ENCODE measurements at places on chromosomes 6 and 20. TPM values are rescaled to one million over a fixed set of nuclear protein-coding genes. Genes with fewer than 3 reads are reported as not detected.

DNA sequence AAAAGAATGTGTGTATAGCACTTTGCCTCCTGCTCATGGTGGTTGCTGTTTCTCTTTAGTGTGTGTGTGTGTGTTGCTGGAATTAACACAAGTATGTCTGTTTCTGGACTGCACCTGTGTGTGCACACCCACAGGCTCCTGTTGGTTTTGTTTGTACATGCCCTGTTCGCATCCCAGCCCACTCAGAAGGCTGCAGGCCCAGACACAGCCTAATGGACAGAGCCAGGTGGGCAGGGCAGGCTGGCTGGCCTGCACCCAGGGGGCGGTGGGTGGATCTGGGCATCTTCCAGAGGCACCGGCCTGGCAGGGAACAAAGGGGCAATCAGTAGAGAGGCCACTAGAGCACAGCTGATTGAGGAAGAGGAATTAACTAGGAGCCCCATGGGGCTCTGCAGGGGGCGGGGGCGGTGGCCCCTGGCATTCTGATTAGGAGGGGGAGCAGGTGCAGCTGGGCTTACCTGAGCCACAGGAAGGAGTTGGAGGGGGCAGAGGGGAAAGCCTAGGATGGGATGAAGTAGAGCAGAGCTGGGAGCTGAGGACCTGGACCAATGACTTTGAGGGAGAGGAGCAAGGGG is 21.9 kb downstream of the CD40 start:
- no peak for DNase-seq

The TMEM200A gene
- 1.5 TPM for polyA plus RNA-seq

The TSPO2 gene
- not detected for polyA plus RNA-seq

DNA sequence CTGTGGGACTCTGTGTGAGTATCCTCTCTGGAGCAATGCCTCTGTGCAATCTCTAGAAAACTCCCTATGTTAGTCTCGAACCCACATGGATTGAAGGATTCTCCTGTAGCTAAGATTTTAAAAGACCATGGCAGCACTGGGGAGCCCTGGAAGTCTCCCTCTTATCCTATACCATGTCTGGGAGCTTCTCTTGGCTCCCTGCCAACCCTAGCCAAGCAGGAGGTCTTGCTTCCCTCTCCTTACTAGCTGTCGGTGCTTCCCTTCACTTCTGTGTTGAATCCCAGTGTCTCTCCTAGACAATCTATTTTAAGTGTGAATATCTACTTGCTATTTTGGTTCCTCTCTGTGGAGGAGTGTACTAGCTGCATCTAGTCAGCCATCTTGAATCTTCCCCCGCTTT is 118.8 kb upstream of the NRN1 start:
- DNase-seq: no peak

- no peak for DNase-seq
Measured at GRCh38 chr20:46946796-46947195, 52.2 kb downstream of the EYA2 start.

The SLA2 gene
- polyA plus RNA-seq: 15.0 TPM

- DNase-seq: no peak
Measured at GRCh38 chr20:22797103-22797502, 212.7 kb upstream of the FOXA2 start.

- DNase-seq: no peak
Measured at GRCh38 chr20:32959351-32960221, 44.6 kb downstream of the SUN5 start.

DNA sequence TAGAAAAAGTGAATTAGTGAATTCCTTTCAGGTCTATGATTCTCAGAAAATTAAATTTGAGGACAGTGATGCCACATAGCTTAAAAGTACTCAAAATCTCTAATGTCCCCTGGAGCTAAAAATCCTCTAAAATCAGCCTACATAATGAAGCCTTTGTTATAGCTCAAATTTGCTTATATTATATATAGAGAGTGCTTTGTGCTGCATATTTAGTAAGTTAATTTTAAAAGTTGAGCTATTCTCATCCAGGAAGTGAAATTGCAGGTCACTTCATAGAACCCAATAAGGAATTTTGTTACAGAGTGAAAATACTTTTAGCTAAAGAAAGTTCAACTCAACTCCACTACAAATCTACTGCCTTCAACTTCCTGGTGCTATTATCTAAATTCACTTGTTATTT is 507.5 kb upstream of the MAP3K7 start:
- no peak for DNase-seq

DNA sequence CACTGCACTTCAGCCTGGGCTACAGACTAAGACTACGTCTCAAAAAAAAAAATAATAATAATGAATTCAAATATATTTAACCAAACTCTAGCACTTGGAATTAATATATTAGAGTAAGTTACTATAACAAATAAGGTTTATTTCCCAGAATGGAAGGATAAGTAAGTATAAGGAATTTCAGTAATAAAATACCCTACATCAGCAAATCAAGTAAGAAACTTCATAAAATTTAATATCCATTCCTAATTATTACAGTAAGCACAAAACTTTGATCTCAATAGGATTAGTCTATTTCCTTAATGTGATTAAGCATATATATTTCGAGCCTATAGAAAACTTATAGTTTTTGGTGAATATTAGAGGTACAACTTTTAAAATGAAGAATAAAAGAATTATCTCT is 36.7 kb upstream of the SDHAF4 start:
- no peak for DNase-seq

DNA sequence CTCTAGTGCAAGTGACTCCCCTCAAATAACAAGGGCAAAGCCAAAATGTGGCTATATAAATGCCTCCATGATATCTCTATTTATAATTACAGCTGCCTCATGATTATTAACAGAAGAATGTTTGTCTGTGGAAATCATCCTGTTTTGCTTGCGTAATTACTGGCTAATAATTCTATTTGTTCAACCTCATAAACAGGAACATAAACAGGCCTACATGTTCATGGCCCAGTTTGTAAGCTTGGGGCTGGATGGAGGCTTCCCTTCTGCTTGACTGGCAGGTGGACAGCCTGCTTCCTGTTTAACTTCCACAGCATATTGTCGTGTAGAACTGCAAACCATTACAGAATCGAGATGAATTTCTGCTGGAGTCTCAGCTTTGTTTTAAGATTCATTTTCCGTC is 766.0 kb upstream of the MAP3K7 start:
- no peak for DNase-seq

DNA sequence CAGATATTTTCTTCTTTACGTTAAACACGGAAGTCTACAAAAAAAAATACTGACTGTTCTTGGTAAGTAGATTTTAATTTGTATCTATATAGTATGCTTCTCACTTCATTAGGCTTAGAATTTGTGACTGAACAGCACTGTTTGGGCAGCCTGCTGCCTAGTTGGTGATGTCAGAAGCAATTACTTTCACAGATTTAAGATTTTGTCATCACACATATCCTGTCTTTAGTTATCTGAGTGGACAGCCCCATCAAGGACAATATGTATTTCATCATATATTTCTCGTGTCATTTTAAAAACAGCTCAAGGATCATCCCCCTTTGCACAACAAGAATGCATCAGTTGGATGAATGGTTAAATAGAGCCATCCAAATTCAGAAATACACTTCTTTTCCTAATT is 338.4 kb upstream of the CITED2 start:
- no peak for DNase-seq

The FERMT1 gene
- not detected for polyA plus RNA-seq

The VSX1 gene
- polyA plus RNA-seq: not detected

The GTSF1L gene
- polyA plus RNA-seq: not detected

GRCh38 chr6:37689381-37689780 is 8.3 kb downstream of the MDGA1 start:
- no peak for DNase-seq

DNA sequence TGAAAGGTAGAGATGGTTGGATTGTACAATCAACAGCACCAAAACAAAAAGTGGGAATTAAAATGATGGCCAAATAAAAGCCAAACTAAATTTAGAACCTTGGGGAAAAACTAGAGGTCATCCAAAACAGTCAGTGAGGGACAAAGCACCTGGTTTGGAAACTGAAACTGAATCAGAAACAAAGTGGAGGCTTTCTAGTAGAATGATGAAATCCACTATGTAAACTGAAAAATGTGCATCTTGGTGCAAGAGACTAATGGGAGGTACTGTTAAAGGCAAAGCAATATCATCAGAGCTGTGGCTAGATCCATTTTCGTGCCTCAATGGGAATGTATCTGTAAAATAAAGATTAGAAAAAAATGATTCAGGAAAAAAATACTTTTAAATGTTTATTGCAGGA is 380.0 kb upstream of the GJE1 start:
- no peak for DNase-seq

The F13A1 gene
- 0.16 TPM for polyA plus RNA-seq

DNA sequence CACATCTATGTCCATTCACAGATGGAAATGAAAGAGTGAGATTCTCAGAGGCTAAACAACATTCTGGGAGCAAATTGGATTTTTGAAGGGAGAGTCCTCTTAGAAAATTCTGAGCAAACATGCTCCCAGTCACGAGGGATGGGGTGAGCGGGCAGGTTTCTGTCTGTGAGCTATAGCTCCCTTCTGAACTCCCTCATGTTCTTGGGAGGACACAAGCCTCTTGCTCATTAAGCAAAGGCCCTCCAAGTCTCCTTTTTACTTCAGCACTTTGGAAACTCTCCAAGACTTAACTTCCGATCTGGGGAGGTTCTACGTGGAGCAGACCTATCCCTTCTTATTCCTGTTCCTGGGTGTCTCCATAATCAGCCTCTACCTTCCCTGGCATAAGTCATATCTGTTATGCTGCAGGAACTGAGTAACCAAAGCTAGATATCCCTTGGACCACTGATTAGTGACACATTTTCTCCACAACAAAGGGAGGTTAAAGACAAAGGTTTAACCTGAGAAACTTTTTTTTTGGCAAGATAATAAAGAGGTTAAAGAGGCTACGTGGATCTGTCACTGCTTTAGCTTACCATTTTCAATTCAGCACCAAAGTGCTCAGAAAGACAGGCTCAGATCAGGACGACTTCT is 33.0 kb upstream of the SMIM29 start:
- no peak for DNase-seq

DNA sequence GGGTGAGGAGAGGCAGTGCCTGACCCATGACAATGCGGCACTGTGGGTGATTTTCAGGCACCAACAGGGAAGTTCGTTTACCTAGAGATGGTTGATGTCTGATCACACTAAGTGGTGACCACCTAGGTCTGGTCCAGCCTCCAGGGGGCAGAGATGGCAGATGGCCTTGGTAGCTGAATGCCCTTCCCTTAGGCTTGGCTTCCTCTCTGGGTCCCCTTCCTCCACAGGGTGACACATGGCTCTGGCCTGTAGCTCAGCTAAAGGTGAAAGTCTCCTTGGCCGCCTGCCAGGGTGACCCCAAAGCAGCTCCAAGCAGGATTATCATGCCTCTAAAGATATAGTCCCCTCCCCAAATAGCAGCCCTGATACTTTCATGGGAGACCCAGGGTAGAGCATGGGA is 6.4 kb downstream of the GDAP1L1 start:
- no peak for DNase-seq

The EYA2 gene
- polyA plus RNA-seq: not detected

DNA sequence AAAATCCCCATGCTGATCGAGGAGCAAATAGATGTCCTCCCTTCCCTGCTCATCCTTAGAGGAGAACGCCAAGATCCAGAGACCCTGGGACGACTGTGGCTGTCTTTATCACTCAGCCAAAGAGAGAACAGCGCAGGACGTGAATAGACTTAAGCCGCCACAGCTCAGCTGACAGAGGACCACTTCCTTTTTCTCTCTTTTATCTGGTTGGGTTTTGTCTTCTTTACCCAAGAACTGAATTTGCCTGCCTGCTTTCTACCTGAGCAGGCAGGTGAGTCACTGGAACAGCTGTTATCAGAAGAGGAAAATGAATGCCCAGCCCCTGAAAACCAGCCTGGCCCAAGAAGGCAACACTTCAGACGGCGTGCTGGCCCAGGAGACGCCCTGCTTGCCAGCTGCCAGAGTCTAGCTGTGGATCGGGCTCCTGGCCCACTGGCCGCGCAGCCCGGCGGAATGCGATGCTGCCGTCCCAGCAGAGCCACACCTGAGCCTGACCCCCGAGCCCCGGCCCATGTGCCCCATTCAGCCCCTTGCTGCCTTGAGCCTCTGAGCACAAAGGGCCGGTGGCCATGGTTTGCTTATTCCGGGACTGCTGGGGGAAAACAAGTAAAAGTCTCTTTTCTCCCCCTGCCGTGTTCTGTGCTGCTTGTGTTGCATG is 82.1 kb downstream of the TCP11 start:
- no peak for DNase-seq

- DNase-seq: no peak
Measured at GRCh38 chr20:36179170-36179945, 24.8 kb downstream of the EPB41L1 start.

GRCh38 chr6:156840606-156841005 is 63.4 kb downstream of the ARID1B start:
- DNase-seq: no peak

GRCh38 chr20:32804022-32804715 is 15.6 kb upstream of the MAPRE1 start:
- DNase-seq: no peak

GRCh38 chr6:49618257-49618656 is 18.4 kb downstream of the RHAG start:
- DNase-seq: no peak

GRCh38 chr6:30684386-30685156 is 1.9 kb downstream of the PPP1R18 start:
- DNase-seq: peak; percentile 73

GRCh38 chr6:148723484-148723883 is 23.3 kb upstream of the UST start:
- no peak for DNase-seq

GRCh38 chr6:169564453-169565240 is 137.2 kb downstream of the WDR27 start:
- DNase-seq: no peak

The RBM12 gene
- 46.1 TPM for polyA plus RNA-seq

DNA sequence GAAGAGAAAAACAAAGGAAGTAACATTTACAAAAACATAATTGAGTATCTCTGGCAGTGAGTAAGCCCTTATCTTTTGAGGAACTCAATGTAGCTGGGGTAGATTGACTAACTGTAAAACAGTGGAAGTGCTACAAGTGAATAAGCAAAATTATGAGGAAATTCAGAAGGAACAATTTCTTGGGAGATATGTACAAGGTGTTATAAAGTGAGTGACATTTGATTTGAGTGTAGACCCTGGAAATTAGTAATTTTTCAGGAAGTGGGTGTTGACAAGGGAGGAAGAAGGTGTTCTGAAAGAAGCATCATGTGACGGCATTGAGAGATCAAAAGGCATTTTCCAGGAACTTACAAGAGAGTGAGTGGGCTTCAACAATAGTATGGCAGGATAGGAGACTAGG is 22.2 kb downstream of the XRN2 start:
- DNase-seq: no peak

The FBXO5 gene
- polyA plus RNA-seq: 7.6 TPM

The BTN1A1 gene
- not detected for polyA plus RNA-seq

The SRSF6 gene
- polyA plus RNA-seq: 40.3 TPM

GRCh38 chr6:42264162-42264851 is 46.6 kb upstream of the MRPS10 start:
- DNase-seq: no peak

DNA sequence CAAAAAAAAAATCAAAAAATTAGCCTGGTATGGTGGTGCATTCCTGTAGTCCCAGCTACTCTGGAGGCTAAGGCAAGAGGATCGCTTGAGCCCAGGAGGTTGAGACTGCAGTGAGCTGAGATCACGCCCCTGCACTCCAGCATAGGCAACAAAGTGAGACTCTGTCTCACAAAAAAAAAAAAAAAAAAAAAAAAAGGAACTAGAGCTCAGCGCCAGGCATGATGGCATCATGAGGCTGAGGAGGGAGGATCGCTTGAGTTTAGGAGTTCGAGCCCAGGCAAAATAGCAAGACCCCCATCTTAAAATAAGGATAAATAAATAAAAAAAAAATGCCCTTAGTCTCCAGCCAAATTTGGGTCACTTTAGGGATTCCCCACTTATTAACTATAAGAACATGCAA is 40.4 kb upstream of the PIM1 start:
- no peak for DNase-seq

The NNAT gene
- polyA plus RNA-seq: not detected
